Fibroblast of skin of left quadriceps (primary cell): ENCODE measurements at places on chromosomes 16 and 17.

- no peak for DNase-seq
These were observed 30.3 kb downstream of the TSC2 start for GRCh38 chr16:2078096-2078495.

DNA sequence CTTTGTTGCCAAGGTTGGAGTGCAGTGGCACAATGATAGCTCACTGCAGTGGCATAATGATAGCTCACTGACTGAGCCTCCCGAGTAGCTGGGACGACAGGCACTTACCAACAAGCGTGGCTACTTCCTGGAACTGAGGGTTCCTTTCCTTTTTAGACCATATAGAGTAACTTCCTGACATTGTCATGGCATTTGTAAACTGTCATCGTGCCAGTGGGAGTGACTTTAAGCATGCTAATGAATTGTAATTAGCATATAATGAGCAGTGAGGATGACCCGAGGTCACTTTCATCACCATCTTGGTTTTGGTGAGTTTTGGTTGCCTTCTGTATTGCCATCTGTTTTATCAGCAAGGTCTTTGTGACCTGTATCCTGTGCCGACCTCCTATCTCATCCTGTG lies 162.4 kb downstream of the HS3ST4 start:
- no peak for DNase-seq

- no peak for DNase-seq
These were observed 2.8 kb upstream of the NTN3 start for GRCh38 chr16:2468233-2468724.

DNA sequence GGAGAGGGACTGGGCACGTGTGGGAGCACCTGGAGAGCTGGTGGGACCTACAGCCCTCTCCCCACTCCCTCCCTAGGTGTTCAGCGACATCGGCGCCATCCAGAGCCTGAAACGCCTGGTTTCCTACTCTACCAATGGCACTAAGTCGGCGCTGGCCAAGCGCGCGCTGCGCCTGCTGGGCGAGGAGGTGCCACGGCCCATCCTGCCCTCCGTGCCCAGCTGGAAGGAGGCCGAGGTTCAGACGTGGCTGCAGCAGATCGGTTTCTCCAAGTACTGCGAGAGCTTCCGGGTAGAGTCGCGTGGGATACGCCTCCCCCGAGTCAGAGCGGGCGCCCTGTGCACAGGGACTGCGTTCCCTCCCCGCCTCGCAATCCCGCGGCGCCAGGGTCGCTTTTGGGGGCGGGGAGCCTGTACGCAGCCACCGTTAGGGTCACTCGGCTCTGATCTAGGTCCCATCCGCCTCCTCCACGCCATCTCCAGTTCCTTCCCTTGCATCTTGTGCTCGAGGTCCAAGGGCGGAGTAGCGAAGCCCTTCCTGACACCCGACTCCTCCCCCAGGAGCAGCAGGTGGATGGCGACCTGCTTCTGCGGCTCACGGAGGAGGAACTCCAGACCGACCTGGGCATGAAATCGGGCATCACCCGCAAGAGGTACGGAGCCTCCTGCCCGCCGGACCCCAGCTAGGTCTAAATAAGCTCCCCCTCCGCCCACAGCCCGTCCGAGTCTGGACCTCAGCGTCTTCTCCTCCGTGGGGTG lies 13.0 kb downstream of the SARM1 start:
- no peak for DNase-seq

GRCh38 chr17:700504-701094 lies 14.0 kb downstream of the VPS53 start:
- DNase-seq, result no peak

DNA sequence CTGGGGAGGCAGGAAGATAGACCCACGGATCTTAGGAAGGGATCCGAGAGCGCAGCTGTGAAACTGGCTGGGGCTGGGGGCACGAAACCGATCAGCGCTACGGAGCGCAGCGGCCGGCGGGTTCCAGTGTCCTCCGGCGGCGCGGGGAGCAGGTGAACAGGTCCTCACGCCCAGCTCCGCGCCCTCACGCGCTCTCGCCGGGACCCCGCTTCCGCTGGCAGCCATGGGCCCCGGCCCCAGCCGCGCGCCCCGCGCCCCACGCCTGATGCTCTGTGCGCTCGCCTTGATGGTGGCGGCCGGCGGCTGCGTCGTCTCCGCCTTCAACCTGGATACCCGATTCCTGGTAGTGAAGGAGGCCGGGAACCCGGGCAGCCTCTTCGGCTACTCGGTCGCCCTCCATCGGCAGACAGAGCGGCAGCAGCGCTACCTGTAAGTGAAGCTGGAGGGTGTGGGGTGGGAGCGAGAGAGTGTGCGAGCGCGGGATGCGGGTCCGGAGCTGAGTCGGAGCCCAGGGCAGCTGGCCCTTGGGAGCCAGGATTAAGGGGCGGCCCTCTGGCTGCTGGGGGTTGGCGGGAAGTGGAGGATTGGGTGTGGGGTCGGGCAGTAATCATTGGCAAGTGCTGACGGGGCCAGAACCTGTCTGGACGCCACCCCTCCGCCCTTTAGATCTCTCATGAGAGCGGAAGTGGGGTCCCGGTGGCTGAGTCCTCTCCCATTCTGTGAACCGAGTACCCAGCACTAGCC lies 479 bp downstream of the ITGA3 start:
- no peak for DNase-seq
